ENCODE measurements at places on chromosomes 16 and 17. TPM values are rescaled to one million over a fixed set of nuclear protein-coding genes. Genes with fewer than 3 reads are reported as not detected.

GRCh38 chr17:64028874-64029464 is 8.5 kb upstream of the ICAM2 start:
- H3K4me3 ChIP-seq: no peak overlapping the region
- peaks cover 40% of the 10 kb centered on the region for H3K4me1 ChIP-seq
- no peak overlapping the region for H3K27ac ChIP-seq
- H3K36me3 ChIP-seq: peaks cover 14% of the 10 kb centered on the region
- DNase-seq: peak; percentile 59
- no peaks in the 10 kb centered on the region for H3K27me3 ChIP-seq

DNA sequence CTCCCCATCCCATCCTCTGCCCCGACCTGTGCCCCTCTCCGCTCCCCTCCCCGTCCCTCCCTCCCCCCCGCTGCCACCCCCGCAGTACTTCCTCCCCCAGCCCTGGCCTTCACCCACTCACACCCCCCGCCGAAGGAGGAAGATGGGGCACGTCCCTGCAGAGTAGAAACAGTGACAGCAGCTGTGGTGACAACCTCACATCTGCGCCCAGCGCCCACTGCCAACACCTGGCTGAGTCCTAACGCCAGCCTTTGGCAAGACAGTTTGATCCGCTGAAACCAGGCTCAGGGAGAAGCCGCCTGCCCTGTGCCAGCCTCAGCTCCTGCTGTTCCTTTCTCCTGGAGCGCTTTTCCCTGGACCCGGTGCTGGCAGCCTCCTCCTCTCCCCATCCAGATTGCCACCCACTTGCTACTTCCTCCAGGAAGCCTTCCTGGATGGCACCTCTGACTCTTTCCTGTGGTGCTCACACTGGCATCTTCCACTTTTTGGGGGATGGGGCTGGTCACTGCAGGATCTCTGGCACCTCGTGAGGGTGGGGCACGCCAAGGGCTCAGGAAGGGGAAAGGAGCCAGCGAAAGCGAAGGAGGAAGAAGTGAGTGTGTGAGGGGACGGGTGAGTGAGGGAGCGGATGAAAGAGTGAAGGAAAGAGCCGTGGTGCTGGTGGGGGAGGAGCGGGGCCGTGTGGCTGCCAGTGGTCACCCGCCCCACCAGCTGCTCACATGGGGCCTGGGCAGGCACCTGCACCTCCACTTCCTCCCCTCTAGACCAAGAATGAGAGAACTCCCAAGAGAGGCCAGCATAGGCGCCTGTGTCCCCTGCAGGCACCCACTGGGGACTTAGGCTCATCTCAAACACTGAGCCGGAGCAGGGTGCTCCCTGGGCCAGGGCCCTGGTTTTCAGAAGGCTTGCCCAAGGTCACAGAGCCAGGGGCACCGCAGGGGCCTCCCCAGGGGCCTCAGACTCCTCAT is 27.0 kb downstream of the ZFPM1 start:
- H3K4me3 ChIP-seq: no peak overlapping the region
- DNase-seq: no peak
- H3K36me3 ChIP-seq: no peaks in the 10 kb centered on the region

DNA sequence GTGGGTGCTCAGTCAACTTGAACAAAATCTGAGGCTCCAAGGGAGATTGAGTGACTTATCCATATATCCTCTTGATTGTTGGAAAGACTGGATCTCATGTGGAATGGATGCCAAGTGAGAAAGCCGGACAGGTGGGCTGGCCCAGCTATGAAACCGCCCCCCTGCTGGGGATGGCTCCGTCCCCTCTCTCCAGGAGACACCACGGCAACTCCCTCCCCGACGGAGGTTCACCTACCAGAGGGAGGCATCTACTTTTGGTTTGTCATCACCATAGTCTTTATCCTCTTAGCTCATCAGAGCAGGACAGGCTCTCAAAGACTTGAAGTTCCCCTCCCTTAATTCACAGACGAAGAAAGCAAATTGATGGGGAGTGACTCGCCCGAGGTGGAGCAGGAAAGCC is 1.8 kb upstream of the ALG1 start:
- no peak for DNase-seq
- peaks cover 6% of the 10 kb centered on the region for H3K27me3 ChIP-seq
- H3K27ac ChIP-seq: no peak overlapping the region
- H3K36me3 ChIP-seq: peaks cover 4% of the 10 kb centered on the region
- peaks cover 24% of the 10 kb centered on the region for H3K4me1 ChIP-seq
- H3K4me3 ChIP-seq: peak overlapping the region; percentile 22

DNA sequence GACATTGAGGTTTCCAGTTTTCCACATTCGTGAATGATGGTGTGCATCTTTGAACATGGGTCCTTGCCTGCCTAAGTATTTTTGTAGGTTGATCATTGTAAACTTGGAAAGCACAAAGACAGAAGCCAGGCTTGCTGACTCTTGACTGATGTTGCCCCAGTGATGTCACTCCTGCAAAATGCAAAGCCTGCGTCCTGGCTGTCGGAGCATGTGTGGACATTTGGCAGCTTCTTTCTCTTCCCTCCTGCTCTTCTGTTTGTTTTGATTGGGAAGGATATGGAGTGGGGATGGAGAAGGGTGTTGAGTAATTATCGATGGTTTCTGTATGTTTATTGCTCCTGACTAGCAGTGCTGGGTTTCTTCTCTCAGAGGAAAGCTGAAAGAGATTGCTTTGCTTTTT is 3.2 kb downstream of the NDE1 start:
- peaks cover 37% of the 10 kb centered on the region for H3K4me1 ChIP-seq
- peaks cover 24% of the 10 kb centered on the region for H3K36me3 ChIP-seq
- DNase-seq: no peak
- H3K27ac ChIP-seq: peak overlapping the region; percentile 23
- H3K4me3 ChIP-seq: peak overlapping the region; percentile 100
- no peaks in the 10 kb centered on the region for H3K27me3 ChIP-seq

KRT27 gene
- total RNA-seq: not detected

ACAP1 gene
- 260 TPM for total RNA-seq

Data from activated T-helper 1 cell treated with anti-CD3 and anti-CD28 coated beads, Interleukin-12 subunit alpha, Interleukin-12 subunit beta, Interleukin-2, Interleukin-4 antibody, amounts not matched to agents 30 ng/mL and 10 ng/mL and 1 ng/mL, durations not matched to agents 14 hours and 24 hours and 36 hours (primary cell).